Upper lobe of left lung (tissue), 6 donors: ENCODE measurements at places on chromosomes 12 and 14. TPM values are rescaled to one million over a fixed set of nuclear protein-coding genes. Genes with fewer than 3 reads are reported as not detected.

CLEC2D gene
- 31.4 TPM for total RNA-seq

VASH1 gene
- 15.2 TPM for total RNA-seq

AQP6 gene
- total RNA-seq: not detected

DNA sequence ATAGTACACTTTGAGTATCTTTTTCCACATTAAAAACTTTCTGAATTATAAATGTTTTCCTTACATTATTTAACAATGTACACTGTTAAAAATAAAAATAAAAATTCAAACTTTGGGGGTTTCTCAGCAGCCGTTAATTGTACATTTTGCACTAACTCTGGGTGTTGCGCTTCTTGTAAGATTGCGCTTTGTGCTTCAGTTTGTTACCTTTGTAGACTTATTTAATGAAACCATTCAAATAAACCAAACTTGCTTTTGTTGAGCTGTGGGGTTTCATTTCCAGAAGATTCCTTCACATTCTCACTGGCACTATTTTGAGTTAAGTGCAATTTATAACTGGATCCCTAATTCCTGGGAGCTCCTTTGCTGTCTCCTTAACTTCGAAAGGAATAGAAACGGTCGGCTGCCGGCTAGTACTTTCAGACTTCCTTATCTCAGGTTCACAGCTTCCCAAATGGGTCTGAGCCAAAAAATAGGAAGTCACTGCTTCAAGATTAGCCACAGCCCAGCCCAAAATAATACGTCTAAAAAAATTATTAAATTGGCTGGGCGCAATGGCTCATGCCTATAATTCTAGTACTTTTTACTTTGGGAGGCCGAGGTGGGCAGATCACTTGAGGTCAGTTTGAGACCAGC is 38.2 kb downstream of the RAD52 start:
- DNase-seq: no peak

- no peak for DNase-seq
Measured at GRCh38 chr12:105466901-105467598, 136.6 kb downstream of the C12orf75 start.

PCNX4 gene
- 35.0 TPM for total RNA-seq

EIF2S3B gene
- 0.60 TPM for total RNA-seq

DNA sequence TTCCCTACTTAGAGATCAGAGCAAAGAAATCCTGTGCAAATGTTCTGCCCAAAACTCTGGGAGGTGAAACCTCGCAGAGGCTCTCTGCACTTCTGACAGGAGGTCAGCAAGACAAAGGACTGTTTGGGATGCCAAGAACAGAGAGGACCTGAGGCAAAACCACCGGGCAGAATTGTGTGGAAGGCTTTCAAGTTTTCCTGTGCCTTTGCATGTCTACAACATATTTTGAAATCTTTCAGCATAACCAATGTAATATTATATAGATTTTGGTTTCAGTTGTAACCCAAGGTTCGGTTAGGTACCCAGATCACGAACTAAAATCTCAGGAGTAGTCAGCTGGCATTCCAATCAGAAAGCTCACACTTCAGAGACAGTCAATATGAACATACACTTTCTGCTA is 99.4 kb upstream of the PLEKHA5 start:
- no peak for DNase-seq

P3H3 gene
- total RNA-seq: 15.7 TPM

GRCh38 chr14:77529963-77530362 is 31.3 kb upstream of the ISM2 start:
- no peak for DNase-seq
